Effector memory CD8-positive, alpha-beta T cell (primary cell): ENCODE measurements at places on chromosomes 11 and 22.

DNA sequence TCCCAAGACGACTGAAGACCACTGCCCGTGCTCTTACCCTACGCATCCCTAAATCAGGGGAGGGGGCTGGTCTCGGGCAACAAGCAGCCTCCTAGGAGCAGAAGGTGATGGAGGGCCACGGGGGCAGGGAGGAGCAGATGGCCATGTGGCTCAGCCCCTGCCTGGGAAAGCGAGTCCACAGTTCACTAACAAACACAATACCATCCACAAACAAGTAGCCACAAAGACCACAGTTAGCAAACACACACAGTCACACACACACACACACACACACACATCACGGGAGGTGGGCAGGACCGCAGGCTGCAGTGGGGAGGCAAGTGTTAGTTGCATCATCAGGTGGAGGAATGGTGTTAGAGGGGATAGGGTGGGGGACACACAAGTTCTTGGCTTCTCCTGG, 13.2 kb upstream of the FXYD2 start:
- DNase-seq: no peak

DNA sequence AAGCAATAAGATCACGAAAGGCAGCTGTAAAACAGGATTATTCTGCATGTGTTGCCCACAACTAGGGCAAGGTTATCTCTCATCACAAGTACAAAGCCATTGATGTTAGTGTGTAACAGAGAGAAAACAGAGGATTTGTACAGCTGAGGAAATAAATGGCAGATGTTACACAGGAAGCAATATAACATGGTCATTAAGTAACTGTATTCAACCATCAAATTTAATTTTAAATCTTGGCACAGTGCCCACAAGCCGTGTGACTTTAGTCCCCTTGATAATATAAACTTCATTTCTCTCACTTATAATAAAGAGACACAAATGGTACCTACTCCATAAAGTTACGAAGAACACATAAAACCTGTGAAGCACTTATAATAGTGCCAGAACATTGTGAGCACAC, 17.3 kb downstream of the OR51E2 start:
- no peak for DNase-seq

- DNase-seq: no peak
These were observed 121.9 kb upstream of the HSD17B12 start for GRCh38 chr11:43558556-43559127.

GRCh38 chr22:45608763-45609180, 62.9 kb upstream of the ATXN10 start:
- DNase-seq: no peak

- peak; percentile 70 for DNase-seq
These were observed 7.5 kb downstream of the FREY1 start for GRCh38 chr11:45899448-45900174.

DNA sequence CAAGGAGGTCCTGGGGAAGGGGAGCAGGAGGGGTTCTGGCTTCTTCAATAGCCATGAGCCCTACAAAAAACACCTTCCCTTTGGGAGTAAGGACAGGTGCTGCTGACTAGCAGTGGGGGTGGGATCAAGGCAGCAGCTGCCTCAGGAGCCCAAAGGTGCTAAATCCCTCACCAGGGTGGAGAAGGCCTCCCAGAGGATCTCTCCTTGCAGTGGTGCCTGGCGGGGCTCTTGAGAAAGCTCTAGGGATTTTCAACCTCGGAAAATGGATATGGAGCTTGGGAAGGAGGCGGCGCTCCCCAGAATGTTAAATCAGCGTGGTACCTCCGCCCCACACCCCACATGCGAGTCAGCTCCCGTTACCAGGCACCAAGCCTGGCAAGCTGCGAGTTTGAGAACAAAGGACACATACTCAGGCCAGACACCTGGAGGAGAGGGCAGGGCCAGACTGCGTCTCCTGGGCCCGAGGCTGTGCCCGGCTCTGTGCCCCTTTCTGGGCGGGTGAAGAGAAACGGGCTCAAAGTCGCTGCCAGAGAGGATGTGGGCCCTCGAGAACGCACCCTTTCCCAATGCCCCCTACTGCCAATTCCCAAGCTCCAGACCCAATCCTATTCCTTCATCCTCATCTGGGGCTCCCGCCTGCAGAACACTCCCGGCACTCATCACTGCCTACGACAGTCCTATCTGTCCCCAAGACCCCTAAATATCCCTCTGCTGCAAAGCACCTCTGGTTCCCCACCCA, 139.0 kb downstream of the BRD1 start:
- DNase-seq: no peak
